Tibial artery (tissue), 4 donors: ENCODE measurements at places on chromosomes 5 and 9.

DNA sequence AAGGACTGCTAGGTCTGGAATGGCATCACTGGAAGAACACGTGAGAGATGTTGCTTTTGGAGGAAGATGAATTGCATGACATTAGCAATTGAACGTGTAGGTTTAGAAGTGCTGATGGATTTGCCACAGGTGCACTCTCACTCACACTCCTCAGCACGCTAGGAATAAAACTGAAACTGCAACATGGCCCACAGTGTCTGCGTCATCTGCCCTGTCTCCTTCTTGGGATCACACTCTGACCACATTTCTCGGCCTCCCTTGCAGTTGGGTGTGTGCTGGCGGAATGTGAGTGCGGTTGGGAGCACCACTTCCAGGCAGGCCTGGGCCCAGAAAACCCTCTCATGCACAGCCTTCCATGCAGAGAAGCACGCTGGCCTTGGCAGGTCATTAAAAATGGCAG is 152.8 kb upstream of the LHFPL2 start:
- H3K27me3 ChIP-seq, result no peaks in the 10 kb centered on the region
- no peak for DNase-seq
- no peaks in the 10 kb centered on the region for H3K36me3 ChIP-seq

DNA sequence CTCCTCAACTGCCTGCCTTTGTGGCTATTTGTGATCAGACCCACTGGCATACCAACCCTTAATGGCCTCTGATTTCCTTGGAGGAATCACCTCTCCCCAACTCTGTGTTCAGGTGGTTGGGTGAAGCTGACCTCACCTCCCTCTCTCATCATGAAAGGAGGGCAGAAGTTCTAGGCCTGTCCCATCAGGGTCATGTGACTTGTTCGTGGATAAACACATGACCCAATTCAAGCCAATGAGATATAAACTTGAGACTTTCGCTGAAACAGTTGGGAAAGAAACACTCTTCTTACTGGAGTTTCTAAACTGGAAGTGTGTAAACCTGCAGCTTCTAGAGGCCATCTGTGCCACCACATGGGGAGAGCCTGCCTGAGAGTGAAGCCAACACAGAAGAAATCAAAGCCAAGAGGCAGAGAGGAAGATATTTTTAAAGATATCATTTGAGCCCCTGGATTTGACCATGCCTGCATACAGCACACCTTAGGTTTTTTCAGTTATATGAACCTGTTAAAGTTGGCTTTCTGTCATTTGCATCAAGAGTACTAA is 5.8 kb downstream of the GABBR2 start:
- no peak for DNase-seq
- no peak overlapping the region for H3K27ac ChIP-seq
- no peak overlapping the region for H3K4me3 ChIP-seq
- H3K36me3 ChIP-seq, result no peaks in the 10 kb centered on the region

DNA sequence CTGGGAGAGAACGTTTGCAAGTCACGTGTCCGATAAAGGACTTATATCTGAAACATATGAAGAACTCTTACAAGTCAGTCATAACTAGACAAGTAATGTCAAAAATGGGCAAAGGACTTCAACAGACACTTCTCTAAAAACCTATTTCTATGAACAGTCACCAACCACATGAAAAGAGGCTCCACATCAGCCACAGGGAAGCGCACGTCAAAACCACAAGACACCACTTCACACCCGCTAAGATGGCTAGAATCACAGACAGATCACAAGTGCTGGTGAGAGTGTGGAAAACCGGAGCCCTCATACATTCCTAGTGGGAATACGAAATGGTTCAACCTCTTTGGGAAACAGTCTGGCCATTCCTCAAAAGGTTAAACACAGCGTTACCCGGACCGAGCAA is 11.5 kb upstream of the CARD9 start:
- H3K4me1 ChIP-seq, result no peaks in the 10 kb centered on the region
- no peak overlapping the region for H3K27ac ChIP-seq
- H3K4me3 ChIP-seq, result no peak overlapping the region
- no peak for DNase-seq
- H3K27me3 ChIP-seq, result no peaks in the 10 kb centered on the region

DNA sequence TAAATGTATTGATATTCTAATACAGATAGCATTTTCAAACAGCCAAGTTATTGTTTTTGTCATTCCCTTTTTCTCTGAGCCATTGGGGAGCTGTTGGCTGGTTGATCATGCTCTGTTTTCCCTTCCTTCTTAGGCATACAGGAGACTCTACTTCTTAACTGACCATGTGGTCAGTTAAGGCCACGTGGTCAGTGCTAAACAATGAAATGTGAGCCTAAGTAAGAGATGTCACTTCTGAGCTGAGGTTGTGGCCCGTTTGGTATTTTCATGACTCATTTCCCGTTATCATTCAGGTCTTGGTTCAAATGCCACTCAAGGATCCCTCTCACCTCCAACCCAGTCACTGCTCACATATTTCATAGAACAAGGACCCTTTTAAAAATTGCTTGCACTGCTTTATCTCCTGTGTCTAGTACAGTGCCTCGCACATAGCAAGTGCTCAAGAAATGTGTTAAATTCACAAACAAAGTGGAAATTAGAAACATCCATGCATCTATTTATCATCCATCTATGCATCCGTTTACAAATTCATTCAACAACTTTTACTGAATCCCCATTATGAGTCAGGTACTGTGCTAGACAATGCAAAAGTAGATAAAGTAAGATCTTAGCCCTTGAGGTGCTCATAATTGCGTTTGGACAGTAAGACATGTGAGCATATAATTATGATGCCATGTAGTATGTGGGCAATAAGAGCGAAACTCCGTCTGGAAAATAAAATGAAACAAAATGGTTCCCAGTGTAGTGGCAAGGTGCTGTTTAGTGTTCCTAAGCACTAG is 50.7 kb downstream of the ARRDC3 start:
- H3K27me3 ChIP-seq, result no peaks in the 10 kb centered on the region
- H3K36me3 ChIP-seq, result no peaks in the 10 kb centered on the region
- H3K4me1 ChIP-seq, result no peaks in the 10 kb centered on the region
- no peak for DNase-seq

DNA sequence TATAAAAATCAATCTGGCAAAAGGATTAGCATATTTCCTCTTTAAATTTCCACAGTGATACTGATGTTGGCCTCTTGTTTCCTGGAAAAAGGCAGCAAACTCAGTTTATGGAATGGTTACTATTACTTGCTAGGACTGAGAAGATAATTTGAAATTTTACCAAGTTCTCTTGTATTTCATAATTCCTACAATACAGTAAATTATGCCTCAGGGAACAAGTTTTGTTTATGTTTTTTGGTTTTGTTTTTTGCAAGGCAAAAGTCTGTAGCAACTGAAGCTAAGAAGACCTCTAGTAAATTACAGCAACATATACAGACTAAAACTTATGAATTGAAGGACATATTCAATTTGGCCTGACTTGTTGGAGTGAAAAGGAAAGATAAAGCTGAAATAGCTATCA is 30.2 kb upstream of the SLCO6A1 start:
- no peaks in the 10 kb centered on the region for H3K36me3 ChIP-seq
- no peak overlapping the region for H3K27ac ChIP-seq
- peaks cover 26% of the 10 kb centered on the region for H3K4me1 ChIP-seq
- DNase-seq, result no peak
- no peak overlapping the region for H3K4me3 ChIP-seq
- H3K27me3 ChIP-seq, result no peaks in the 10 kb centered on the region

DNA sequence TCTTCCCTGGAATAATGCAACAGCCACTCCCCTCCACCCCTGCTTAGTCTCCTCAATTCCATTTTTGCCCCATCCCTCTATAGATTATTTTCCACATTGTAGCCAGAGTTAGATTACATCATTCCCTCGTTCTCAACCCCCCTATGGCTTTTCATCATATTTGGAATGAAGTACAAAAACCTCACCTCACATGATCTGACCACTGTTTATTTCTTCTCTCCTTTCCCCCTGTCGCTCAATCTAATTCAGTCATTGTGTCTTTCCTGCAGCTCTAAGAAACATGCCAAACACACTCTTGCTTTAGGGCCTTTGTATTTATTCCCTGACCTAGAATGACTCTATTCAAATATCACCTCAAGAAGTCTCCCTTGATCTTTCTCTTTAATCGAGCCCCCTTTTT is 22.6 kb upstream of the HK3 start:
- H3K4me3 ChIP-seq, result no peak overlapping the region
- no peak for DNase-seq
- H3K4me1 ChIP-seq, result no peaks in the 10 kb centered on the region
- H3K27ac ChIP-seq, result no peak overlapping the region
